GM06990 (cell line): ENCODE measurements at places on chromosomes 5 and 9.

GRCh38 chr9:104835161-104835560 is 71.2 kb downstream of the NIPSNAP3B start:
- no peak for DNase-seq

DNA sequence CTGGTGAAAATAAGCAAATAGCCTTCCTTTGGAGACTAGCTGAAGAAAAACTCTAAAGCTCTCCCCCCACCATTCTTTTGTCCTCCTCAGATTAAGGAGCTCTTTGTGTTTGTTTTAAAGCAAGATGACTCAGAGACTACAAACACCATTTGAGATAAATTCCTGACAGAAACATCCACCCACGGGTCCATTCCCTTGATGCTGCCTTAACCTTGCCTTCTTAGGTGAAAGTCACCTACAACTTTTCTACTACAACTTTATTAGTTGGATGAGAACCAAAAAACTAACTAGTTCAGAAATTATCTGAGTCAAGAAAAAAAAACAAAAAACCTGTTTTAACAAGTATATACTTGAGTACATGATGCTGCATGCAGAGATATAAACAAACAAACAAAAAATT is 831.1 kb downstream of the NR2F1-AS1 start:
- DNase-seq: no peak

DNA sequence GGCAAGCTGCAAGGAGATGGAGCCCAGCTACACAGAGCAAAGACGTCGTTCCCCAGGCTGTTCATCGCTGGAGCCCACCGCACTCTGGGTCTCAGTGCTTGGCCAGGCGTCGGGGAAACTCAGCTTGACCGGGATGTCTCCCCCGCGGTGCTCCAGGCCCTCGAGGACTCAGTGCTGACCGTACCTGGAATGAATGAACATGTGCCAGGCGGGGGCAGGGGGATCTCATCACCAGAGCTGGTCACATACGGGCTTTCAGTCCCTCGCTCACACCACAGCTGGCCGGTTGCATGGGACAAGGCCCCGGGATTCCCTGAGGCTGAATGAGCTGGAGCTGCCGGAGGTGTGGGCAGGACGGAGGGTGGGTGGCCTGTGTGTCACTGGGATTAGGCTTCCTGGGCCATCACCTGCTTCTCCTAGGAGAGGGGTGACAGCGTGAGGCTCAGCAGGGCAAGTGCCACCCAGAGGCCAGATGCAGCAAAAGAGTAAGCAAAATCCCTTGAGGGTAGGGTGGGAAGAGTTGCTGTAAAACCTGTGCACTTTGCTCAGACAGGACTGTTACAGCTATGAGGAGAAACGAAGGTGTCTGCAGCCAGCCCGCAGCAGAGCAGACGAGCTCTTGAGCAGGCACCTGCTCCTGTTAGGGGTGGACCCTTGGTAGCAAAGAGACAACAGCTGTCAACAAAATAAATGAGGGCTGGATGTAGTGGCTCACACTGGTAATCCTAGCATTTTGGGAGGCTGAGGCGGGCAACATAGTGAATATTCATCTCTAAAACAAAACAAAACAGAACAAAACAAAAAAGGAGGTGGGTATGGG is 70.7 kb upstream of the RAPGEF1 start:
- no peak for DNase-seq

DNA sequence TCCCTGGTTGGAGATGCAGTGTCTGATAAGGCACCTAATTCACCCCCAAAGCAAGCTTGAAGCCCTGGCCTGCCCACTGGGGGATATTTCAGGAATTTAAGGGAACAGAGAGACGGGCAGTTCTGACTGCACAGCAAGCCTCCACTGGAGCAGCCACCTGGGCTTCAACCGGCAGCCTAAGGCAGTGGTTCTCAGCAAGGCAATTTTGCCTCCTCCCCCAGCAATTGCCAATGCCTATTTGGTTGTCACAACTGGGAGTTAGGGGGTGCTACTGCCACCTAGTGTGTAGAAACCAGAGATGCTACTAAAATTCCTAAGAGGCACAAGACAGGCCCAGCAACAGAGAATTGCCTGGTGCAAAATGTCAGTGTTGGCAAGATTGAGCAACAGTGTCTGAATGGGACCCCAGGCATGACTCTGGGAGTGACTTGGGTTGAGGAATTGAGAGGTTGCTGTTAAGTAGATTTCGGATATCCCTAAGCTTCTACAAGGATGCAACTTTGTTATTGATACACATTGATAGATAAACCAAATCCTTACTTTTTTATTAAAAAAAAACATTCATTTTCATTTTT is 58.7 kb upstream of the CTSL start:
- no peak for DNase-seq

DNA sequence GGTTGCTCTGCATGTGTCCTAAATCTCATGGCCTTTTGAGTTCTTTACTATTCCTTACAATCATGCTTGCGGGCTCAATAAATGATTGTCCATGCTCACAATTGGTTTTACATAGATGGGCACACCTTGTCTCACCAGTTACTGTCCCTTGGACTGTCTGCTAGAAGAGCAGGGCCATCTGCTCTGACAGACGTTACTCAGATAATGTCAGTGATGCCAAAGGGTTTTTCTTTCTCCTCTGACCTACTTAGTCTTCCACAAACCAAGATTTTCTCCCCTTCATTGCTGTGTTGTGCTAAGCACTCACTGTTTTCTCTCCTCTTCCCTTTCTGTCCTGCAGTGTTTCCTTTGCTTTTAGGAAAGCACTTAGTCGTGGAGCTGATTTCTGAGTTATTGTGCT is 562.3 kb downstream of the KIF4B start:
- DNase-seq: no peak

GRCh38 chr9:126638571-126639132 is 24.9 kb downstream of the LMX1B start:
- DNase-seq: no peak

DNA sequence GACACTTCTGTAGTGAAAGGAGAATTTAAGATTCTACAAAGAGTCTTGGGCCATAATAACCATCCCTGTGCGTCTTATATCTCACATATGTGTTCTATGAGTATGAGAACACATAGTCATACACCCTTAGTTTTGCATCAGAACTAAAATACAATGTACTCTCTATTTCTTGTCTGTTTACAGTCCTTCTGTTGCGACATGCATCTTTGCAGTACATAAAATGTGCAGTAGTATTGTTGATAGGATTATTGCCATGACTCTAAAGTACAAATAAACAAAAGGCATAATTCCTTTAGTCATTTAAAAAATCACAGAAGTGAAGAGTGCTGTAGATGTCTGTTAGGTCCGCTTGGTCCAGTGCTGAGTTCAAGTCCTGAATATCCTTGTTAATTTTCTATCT is 201.9 kb downstream of the NR3C1 start:
- no peak for DNase-seq

DNA sequence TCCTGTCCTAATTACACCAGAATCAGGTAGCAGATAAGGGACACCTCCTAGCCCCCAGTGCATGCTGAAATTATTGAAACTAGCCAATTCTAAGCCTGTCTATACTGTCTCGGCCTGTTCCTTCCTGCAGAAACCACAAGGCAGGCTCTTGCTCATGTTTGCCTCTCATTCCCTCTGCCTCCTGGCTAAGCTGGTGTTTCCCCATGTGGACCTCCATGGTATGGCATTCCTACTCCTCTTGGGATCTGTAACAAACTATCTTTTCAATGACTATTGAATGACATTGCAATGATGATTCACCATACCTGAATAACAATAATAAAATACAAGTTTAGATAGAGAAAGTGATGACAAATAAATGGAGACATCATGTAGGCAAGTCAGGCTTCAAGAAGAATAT is 35.6 kb upstream of the ADAMTS16 start:
- DNase-seq: no peak

- DNase-seq: peak; percentile 54
Observed at GRCh38 chr9:33452828-33453271, 5.5 kb upstream of the AQP3 start.

DNA sequence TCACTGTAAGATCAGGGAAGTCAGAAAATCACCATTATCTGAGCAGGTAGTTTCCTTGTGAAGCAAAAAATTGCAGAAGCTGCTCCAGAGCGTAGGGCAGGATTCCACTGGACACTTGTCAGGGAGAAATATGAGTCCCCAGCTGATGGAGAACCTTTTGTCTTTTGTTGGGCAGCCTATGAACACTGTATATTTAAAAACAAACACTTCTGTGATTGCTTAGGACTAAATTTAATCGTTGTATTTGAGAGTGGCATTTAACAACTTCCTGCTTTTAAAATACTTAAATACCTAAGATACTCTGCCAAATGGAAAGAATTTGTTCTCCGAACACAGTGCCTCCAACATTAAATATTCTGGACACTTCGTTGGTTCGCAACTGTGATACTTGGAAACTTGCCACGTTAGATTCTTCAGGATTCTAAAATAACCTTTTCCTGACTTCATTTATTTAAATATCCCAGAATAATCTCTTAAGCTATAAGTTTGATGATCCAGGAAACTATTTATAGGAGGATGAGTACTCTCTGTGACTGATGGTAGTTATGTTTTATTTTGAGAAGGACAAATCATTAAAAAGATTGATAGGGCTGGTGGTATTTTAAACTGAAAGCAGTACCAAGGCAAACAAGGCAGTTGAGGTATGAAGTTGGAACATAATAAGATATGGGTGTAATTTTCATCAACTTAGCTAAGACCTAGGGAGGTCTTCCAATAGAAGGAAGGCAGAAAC is 2.7 kb upstream of the HSPA4 start:
- no peak for DNase-seq

DNA sequence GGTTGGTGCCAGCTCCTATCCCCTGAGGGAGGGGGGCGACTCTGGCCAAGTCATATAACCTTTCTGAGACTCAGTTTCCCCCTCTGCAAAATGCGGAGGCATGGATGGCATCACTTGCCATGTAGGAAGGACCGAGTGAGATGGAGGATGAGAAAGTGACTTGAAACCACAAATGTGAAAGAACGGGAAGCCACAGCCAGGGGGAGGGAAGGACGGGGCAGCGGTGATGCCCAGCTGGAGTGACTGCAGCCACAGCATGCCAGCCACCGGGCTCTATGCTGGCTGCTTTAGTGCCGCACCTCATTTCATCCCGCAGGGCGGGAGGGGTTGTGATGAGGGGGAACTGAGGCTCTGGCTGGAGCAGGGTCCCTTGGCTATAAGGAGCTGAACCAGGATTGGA is 74.5 kb downstream of the HMCN2 start:
- no peak for DNase-seq

DNA sequence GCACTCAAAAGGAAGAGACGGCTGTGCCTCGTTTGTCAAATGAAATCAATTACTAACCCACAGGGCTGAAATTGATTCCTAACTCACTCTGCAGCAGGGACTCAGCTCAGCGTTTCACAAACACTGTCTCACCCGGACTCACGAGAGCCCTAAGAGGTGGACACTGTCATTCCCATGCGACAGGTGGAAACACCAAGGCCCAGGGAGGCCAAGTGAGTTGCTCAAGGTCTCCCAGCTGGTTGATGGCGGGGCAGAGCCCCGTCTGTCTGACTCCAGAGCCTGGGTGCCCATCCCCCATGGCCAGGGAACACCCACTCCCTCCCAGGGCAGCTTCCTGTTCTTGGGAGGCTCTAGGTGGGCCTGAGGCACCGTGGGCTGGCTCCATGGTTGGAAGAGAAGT is 1.3 kb upstream of the PLPP7 start:
- DNase-seq: no peak

DNA sequence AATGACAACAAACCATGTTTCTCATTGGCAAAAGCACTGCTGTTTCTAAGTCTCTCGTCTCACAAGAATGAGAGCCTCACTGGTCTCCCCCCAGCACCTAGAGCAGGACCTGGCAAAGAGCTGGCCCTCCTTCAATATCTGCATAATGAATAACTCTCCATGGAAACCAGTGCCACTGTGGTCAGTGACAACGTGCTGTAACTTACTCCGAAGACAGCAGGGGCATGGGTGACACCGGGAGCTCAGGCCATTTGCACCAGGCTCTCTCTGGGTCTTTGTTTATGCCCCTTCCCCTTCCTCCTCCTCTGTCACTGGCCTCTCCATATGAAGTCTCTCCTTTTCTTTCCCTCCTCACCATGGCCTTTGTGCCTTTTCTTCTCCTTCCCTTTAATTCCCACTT is 33.3 kb downstream of the TAS2R1 start:
- no peak for DNase-seq

GRCh38 chr5:101103874-101104273 is 200.8 kb upstream of the ST8SIA4 start:
- DNase-seq: no peak

DNA sequence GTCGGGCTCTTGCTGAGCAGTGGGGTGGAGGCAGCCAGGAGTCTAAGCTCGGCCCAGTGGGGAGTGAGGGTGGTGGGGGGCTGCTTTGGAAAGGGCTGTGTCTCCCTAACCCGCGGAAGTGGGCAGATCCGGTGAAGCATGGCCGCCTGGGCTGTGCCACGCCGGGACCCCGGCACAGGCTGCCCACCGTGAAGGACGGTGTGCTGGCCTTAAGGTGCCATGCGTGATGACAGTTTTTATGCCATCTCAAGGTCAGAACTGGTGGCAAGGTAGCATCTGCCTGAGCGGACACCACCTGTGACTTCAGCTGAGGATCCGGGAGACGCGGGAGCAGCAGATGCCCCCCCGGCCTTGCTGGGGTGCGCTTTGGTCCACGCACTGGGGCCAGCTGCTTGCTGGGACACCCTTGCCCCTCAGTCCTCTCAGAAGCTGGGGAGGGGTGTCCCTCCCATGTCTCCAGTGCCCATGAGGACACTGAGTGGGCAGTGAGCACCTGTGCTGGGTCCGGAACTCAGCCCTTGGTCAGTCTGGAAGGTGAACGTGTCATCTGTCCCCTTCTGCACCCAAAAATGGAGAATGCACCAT is 53.9 kb downstream of the AHRR start:
- DNase-seq: no peak

GRCh38 chr5:59099270-59099994 is 516.6 kb downstream of the RAB3C start:
- no peak for DNase-seq

- no peak for DNase-seq
Observed at GRCh38 chr9:16679327-16679821, 191.1 kb downstream of the BNC2 start.

GRCh38 chr9:130205912-130206311 is 33.7 kb downstream of the NCS1 start:
- no peak for DNase-seq

- no peak for DNase-seq
Observed at GRCh38 chr9:4070266-4070665, 229.6 kb downstream of the GLIS3 start.

DNA sequence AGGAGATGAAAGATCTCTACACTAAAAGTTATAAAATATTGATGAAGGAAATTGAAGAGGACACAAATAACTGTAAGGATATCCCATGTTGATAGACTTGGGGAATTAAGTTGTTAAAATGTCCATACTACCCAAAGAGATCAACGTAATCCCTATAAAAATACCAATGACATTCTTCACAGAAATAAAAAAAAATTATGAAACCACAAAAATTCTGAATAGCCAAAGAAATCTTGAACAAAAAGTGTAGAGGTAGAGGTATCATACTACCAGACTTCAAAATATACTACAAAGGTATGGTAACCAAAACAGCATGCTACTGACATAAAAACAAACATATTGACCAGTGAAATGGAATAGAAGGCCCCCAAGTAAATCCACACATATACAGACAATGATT is 71.5 kb upstream of the ELL2 start:
- DNase-seq: no peak

GRCh38 chr5:110203661-110204060 is 513.9 kb downstream of the MAN2A1 start:
- no peak for DNase-seq

GRCh38 chr9:16718952-16719351 is 151.5 kb downstream of the BNC2 start:
- DNase-seq: no peak
